ENCODE measurements at places on chromosomes 6 and 20.

DNA sequence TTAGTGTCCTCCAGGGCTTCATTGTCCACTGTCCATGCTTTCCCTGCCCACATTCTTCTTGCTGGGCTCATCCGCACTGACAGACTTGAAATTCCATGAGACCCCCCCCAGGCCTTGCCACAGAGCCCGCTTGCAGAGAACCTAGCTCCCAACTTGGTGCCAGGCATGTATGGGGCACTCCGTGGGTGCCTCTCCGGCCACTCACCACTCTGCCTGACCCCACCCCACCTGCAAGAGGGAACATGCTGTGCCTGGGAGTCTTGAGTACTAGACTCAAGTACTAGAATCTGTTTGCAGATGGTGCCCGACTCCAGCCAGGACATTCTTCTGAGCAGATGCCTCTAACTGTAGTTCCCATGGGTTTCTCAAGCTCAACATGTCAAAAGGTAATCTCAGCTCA is 47.9 kb downstream of the TRERF1 start:
- no peak for DNase-seq

DNA sequence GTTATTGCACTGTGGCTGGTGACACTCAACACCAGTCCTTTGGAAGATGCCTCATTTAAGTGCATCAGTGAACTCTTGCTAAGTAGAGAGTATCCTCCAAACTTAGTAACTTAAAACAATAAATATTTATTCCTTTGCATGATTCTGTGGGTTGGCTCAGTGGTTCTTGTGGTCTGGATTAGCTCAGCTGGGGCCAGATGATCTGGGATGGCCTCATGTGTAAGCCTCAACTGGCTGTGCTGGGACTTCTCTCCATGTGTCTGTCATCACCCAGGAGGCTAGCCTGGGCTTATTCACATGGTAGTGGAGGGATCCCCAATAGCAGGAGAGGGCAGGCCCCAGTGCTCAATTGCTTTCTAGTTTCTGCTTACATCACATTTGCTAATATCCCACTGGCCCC is 8.3 kb downstream of the LRRN4 start:
- DNase-seq, result no peak

GRCh38 chr6:87330961-87331360 is 1.9 kb upstream of the GJB7 start:
- no peak for DNase-seq

GRCh38 chr6:56902641-56903464 is 52.1 kb upstream of the BEND6 start:
- DNase-seq, result no peak

DNA sequence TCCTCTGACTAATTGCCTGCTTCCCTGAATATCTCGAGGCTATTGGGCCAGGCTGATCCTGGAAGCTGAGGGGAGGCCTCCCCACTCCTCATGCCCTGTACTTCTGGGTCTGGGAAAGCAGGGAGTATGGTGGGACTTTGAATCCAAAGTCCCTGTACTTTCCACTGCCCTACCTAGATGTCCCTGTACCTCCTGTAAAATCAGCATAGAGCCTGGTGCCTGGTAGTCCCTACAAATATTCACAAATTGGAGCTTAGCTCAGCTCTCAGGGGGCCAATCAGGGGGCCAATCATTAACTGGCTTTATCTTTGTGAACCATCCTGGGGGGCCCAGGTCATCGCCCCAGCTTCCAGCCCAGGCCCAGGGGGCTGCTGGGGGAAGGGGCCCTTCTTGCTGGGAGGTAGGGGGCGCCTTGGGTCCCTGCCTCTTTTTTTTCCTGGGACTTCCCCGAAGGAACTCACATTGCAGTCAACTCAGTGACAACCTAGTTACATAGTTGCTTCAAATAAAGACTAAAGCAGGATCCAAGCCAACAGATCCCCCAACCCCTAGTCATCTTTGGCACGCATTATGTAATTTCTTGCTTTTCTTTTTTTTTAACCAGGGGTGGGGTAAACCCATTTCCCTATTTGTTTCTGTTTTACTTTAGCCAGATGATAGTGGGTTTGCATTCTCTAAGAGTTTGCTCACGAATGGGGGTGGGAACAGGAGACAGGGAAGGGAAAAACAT is 6.9 kb upstream of the VEGFA start:
- no peak for DNase-seq

GRCh38 chr6:156814036-156814581 is 36.9 kb downstream of the ARID1B start:
- DNase-seq, result no peak

DNA sequence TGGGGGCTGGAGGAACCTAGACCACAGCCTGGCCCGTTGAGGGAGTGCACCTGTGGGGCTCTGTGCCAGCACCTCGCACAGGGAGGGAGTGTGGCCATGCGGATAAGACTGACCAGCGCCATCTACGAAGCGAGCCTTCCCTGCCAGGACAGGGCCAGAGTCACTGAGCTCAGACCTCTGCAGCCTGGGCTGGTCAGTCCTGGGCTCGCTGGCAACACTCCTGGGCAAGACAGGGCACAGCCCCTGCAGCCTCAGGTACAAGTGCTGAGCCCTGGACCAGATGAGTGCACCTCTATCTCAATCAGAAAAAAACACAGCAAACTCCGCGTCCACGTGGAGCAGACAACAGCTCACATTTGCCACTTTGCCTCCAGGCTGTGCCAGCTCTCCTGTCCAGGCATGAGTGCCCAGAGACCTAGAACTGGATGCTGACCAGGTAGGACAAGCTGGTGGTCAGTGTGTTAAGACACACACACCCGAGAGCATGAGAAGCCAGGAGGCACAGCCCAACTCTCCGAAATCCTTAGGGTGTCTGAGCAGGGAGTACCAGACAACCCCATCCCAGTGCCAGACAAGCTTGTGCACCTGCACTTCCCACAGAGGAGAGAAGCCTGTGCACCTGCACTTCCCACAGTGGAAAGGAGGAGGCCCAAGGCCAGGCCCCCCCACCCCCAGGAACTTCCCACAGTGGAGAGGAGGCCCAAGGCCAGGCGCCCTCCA is 4.9 kb downstream of the ARFRP1 start:
- DNase-seq, result no peak

GRCh38 chr6:130935978-130936377 is 108.8 kb downstream of the SMLR1 start:
- DNase-seq, result no peak

- DNase-seq, result no peak
These were observed 48.0 kb downstream of the SYTL3 start for GRCh38 chr6:158697811-158698210.

DNA sequence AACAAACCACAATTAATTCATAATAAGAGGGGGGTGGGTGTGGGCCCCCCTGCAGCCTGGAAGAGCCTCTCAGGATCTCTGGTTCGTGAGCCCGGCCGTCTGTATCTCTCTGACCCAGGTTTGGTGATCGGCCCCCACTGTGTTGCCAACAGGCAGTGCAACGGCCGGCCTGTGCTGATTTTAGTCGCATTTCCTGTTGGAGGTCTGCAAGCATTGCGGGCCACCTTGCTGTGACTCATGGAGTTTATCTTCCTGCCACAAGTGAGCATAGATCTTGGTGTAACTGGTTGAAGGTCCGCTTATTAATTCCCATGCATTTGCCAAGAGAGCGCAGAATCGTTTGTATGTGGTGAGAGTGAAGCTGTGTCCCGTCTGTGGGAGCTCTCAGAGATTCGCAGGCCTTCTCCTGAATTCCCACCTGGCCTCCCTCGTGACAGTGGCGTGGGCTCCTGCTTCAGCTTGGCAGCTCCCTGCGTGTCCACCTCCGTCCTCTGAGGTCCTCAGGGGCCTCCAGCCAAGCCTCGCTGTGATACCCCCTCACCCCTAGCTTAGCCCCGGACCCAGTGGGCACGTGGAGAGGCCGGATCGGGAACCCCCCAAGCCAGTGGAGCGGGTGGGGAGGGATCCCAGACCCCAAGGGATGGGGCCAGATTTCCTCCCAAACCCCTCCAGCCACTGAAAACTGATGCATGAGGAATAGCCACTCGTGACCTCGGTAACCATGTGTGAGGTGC is 269.8 kb downstream of the CDH4 start:
- DNase-seq, result no peak

DNA sequence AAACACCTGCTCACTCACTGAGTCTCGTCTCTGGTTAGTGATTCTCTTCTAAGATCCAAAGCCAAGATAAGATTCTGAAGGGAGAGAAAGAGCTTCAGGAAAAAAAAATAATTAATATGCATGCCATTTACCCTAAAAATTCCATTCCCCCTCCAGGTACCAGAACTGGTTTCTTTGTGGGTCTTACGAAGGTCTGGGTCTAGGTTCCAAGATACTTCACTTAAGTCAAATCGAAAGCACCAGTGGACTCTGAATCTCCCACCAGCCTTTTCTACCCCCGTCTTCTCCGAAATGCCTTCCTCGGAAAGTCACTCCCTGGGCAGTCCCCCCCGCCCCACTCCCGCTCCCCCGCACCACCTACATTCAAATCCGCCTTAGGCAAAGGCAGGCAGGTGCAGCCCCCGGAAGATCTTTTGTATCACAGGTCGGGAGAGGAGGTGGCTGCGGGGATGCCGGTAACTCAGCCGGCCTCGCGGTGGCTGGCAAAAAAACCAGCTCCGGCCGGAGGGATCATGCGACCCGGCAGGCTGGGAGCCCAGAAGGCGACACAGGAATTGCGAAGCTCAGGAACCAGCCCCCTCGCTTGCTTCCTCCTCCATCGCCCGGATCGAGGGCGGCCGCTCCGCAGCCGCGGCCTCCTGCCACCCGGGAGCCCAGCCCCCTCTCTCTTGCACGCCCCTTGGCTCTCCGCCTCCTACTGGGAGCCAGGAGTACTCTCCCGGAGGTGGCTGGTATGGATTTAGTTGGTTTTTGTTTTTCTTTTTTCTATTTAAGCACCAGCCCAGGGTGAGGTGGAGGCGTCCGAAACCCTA is at the start of gene BCL2L1:
BCL2L1 (minus strand) TSS at position 612 of the 812 bp plus-strand sequence. CDS start 650 bp downstream, outside the sequence.
- no peak for DNase-seq

GRCh38 chr20:5039255-5039657 is 37.9 kb upstream of the SLC23A2 start:
- no peak for DNase-seq

DNA sequence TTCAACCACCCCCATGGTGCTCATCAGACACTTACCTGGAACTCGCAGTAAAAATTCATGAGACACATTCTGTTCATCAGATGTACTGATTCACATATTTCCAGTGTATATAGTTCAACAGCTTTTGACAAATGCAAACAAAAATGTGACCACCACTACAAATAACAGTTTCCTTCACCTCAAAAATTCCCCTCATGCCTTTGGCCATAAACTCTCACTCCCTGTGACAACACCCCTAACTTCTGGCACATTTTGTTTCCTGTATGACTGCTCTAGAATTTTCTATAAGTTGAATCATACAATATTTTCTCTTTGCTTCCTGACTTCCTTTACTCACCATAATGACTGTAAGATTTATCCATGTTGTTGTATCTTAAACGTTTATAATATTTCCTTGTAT is 63.7 kb downstream of the C6orf118 start:
- no peak for DNase-seq

DNA sequence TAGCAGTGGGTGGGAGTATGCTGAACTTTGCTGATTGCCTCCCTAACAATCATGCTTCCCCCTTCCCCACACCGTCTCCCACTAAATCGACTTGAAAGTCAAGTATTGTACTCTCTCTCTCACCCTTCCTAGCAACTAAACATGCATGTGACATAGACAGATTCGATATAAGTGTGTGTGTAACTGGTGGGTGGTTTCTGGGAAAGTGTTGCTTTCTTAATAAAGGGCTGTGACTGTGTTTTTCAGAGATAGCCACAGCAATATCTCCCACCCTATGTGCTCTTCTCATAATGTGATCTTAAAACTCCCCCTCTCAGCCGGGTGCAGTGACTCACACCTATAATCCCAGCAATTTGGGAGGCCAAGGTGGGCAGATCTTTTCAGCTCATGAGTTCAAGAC is 49.3 kb upstream of the E2F3 start:
- no peak for DNase-seq

- no peak for DNase-seq
These were observed 27.7 kb downstream of the ADNP start for GRCh38 chr20:50903353-50904051.

- no peak for DNase-seq
These were observed 393.7 kb downstream of the UTRN start for GRCh38 chr6:144678844-144679243.

DNA sequence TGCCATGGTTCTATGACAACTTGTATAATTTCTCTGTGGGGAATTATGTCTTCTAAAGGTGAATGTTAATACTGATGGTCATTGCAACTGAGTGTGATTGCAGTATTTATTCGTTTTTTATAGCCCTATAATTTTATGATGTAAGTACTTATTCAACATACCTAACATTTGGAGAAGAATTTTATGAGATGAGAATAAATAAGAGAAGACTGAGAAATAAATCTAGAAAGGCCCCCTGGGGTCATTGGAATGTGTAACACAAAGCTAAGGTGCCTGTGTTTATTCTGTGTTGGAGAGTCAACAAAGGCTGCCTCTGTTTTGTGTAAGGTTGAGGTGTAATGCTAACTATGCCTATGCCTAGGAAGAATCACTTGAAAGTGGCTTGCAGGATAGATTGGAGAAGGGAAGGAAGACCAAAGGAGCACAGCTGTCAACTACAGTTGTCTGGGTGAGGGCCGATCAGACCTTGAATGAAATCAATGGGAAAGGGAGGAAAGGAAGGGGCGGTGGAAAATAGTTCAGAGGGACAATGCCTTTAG is 1076.7 kb downstream of the KIF16B start:
- DNase-seq, result no peak

DNA sequence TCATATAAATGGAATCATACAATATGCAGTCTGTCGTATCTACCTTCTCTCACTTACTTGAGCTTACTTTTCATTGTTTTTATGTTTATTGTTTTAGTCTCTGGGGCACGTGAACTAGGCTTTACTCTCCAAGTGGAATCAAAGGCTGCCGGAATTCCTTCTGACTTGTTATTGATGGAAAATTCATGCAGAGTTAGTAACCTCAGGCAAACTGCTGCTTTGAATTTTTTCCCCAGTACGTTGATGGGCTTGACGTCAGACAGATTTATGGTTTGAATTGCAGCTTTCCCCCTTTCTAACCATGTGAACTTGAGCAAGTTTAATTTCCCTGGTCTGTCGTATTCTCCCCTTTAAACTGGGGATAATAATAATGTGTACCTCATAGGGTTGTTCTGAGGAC is 68.6 kb downstream of the ZDHHC14 start:
- peak; percentile 16 for DNase-seq

DNA sequence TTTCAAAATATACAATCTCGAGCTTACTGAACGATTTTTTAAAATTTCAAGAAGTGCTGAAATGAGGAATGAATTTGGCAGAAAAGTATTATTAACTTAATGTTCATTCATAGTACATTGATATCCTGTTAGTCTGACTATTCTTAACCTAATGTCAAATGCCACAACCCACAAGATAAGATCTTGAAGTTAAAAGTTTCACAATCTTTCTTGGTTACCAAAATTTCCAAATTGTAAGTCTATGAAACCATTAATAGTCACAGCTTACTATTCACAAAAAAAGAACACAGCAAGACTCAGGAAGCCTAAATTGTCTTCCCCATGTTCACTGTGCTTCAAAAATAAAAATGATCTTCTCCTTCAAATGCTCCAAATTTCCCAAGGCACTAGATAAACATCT is 71.3 kb downstream of the HACE1 start:
- no peak for DNase-seq

Measured in brain pericyte (primary cell).